Stimulated activated naive CD8-positive, alpha-beta T cell treated with anti-CD3 and anti-CD28 coated beads, Interleukin-15, Interleukin-2, amounts not matched to agents 100 U/mL and 50 U/mL, for 24 hours (primary cell): ENCODE measurements at places on chromosomes 4 and X.

DNA sequence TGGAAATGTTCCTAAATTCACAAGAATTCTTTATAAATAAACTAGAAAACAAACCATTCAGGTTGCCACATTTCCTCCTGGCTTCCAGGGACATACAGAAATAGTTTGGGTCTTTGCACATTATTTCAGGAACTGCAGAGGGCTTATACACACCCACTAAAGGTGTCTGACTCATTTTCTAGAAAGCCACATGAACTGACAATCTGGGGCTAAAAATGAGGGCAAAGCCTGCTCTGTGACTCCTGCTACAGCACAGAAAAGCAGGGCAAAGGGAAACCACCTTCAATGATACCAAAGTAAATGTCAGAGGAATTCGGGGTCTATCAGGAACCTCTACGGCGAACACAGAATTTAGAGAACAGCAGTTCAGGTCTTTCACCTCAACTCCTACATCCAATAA lies 112.2 kb upstream of the MAP3K15 start:
- DNase-seq, result peak; percentile 10

- peak; percentile 18 for DNase-seq
Measured at GRCh38 chrX:150365990-150366911, 3.1 kb downstream of the MAMLD1 start.

DNA sequence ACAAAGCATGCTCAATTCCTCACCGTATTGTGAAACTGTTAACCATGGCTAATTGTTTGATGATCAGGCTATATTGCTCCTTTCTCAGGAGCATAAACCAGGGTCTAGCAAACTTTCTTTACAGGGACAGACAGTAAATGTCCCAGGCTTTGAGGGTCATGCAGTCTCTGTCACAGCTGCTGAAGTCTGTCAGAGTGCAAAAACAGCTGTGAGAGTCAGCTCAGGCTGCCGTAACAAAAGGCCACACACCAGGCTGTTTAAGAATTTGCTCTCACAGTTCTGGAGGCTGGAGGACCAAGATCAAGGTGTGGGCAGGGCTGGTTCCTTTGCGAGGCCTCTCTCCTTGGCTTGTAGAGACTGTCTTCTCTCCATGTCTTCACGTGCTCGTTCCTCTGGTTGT lies 75.6 kb downstream of the GPR143 start:
- no peak for DNase-seq

GRCh38 chr4:130092187-130093015 lies 996.4 kb downstream of the C4orf33 start:
- no peak for DNase-seq

- DNase-seq, result no peak
Measured at GRCh38 chrX:42047886-42048285, 124.5 kb upstream of the CASK start.

DNA sequence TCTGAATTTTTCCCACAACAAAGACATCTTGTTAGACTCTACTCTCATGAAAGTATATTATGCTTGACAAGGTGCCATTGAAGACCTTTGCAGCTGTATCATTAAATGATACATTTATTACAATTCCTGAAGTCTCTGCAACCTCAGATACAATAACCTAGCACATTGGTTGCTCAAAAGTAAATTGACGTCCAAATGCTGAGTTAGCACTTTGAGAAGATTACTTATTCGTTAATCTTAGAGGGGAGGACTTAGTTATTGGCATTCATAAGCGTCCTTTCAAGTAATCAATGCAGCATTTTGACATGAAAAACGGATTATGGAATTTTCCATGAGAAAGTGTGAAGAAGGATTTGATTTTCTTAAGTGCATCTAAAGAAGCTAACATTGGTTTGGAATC lies 151.6 kb downstream of the ARSF start:
- no peak for DNase-seq

- DNase-seq, result no peak
Measured at GRCh38 chrX:24491741-24492140, 26.7 kb downstream of the PDK3 start.

- DNase-seq, result no peak
Measured at GRCh38 chr4:54392479-54392878, 163.4 kb downstream of the PDGFRA start.

GRCh38 chrX:82134378-82134777 lies 932.5 kb downstream of the SH3BGRL start:
- no peak for DNase-seq

DNA sequence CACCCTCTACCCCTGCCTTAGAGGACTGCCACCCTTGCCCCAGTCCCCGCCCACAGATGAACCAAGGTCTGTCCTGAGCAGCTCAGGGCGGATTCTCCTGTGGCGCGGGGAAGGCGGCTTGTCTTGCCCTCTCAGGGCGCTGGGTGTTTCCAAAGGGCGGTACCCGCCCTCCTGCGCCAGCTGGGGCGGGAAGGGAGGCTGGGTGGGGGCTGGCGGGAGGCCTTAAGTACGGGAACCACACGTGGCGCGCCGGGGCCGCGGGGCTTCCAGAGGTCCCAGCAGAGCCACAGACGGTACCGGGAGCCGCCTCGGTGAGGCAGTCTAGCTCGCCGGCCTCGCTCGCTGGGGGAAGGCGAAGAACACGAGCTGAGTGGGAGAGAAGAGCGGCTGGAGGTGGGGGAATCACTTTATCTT lies 361.1 kb downstream of the MID1IP1 start:
- DNase-seq, result peak; percentile 57

DNA sequence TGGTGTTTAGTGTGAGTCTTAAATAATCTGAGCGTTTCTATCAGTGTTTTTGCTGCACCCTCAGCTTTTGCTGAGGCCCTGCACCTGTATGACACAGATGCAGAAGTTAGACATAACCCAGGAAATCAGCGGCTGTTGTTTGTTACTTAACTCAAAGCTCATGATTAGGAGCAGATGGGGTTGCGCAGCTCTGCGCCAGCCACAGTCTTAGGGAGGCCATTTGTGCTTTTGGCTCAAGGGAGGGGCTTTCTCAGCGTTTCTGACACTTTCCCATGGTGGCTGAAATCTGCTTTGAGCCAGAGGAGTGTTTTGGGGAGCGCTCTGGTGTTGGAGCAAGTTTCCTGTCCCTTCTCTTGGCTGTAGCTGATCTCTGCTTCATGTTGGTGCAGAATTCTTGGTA lies 433.8 kb downstream of the NAF1 start:
- no peak for DNase-seq

- no peak for DNase-seq
Measured at GRCh38 chrX:123169247-123169901, 14.7 kb upstream of the GRIA3 start.

DNA sequence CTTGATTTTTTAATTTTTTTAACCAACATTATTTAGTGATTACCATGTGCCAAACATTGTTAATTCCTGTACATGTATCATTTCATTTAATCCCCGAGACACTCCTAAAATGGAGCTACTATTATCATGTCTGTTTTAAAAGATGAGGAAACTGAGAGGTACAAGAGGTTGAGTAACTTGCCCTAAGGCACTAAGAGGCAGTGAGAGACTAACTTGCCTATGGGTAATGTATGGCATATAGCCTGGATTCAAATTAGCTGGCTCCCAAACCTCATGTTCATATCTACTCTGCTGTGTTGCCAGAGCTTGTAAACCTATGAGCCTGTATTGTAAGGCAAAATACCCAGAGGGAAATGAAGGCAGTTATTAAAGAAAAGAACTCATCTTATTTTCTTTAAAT lies 443.6 kb downstream of the IL15 start:
- DNase-seq, result no peak

DNA sequence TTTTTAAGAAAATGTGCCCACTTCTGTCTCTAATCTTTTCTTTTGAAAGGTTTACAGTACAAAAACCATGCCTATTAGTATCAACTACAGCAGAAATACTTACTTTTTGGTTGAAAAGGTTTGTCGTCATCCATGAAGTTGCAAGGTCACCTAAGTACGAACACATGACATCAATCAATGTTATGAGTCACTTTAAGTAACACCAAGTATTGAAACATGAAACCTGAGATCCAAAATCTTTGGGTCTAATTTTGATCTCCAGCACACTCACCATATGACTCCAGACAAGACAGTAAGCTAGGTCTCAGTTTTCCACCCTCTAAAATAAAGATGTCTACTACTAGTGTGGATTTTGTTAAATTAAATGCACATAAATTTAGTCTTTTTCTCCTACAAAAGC lies 8.4 kb downstream of the ZNF280C start:
- DNase-seq, result no peak

GRCh38 chr4:15291122-15291521 lies 136.7 kb upstream of the C1QTNF7 start:
- DNase-seq, result no peak

DNA sequence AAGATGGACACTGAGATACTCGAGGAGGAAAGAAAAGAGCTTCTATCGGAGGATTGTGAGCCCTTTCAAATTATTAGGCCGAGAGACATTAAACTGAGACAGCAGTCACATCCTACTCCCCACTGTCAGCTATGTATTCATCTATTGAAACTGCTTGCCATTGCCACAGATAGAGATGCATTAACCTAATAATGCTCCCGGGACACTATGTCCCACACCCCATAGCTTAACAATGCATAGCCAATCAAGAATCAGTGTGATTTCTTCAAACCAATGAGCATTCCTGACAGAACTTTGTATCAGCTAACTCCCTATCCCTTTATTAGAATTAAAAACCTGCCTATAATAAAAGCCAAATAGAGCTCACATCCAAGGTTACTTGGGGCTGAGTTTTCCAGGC lies 118.1 kb upstream of the NEIL3 start:
- no peak for DNase-seq

DNA sequence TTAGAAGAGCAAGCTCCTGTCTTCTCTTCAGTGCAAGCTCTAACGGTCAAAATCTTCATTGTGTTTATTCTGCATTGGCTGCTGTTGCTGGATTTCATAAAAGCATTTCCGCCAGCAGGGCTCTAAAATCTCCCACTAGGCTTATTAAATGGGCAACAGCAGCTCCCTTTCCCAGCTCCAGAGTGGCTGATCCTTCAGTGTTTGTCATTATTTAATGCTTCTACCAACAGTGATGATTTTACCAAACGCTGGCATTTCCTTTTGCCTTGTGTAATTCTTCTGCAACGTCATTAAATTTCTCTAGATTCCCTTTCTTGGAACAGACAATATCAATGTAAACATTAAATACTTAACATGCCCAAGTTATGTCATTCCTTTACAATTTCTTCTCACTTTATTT lies 20.1 kb downstream of the SLC7A11 start:
- DNase-seq, result no peak

DNA sequence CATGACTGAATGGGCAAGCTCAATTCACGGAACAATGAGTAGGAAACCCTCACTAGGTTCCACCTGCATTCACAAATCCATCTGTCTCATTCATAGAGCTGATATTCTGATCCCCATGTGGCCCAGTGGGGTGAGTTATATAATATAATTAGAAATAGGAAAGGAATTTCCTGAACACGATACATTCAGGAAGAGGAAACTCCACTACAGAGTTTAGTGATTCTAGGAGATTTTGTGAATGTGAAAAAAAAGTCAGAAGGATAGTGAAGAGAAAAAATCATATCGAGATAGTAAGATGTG lies 471.2 kb downstream of the GASK1B start:
- DNase-seq, result no peak

GRCh38 chrX:124395145-124395880 lies 49.0 kb downstream of the SH2D1A start:
- no peak for DNase-seq

GRCh38 chr4:845233-845835 lies 19.4 kb upstream of the CPLX1 start:
- DNase-seq, result no peak

DNA sequence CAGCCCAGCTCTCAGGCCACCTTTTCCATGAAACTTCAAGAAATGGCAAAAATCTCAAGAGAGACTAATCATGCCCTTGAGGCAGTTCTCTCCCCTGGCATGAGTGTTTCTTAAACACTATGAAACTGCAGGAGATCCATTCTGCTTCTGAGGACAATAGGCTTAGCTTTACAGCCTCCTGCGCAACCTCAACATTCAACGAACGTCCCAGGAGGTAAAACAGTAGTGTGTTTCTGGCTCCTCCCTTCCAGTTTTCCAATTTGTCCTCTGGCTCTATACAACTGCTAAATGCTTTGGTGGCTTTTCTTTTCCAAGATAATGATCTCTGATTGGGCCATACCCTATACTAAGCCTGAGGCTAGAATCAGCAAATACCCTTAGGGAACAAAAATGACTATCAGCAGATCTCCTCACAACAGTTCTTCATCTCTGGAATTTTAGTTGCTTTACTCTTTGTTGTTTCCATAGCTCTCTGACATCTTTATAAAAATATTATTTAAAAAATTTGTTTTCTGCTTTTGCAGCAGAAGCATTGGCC lies 87.0 kb upstream of the FAT1 start:
- no peak for DNase-seq

- DNase-seq, result no peak
Measured at GRCh38 chr4:173990869-173991210, 292.6 kb downstream of the FBXO8 start.

- no peak for DNase-seq
Measured at GRCh38 chr4:137067735-137068134, 464.6 kb downstream of the PCDH18 start.

- DNase-seq, result no peak
Measured at GRCh38 chrX:154408659-154409221, 314 bp downstream of the DNASE1L1 start.

- no peak for DNase-seq
Measured at GRCh38 chr4:89306486-89307177, 968 bp downstream of the GPRIN3 start.

DNA sequence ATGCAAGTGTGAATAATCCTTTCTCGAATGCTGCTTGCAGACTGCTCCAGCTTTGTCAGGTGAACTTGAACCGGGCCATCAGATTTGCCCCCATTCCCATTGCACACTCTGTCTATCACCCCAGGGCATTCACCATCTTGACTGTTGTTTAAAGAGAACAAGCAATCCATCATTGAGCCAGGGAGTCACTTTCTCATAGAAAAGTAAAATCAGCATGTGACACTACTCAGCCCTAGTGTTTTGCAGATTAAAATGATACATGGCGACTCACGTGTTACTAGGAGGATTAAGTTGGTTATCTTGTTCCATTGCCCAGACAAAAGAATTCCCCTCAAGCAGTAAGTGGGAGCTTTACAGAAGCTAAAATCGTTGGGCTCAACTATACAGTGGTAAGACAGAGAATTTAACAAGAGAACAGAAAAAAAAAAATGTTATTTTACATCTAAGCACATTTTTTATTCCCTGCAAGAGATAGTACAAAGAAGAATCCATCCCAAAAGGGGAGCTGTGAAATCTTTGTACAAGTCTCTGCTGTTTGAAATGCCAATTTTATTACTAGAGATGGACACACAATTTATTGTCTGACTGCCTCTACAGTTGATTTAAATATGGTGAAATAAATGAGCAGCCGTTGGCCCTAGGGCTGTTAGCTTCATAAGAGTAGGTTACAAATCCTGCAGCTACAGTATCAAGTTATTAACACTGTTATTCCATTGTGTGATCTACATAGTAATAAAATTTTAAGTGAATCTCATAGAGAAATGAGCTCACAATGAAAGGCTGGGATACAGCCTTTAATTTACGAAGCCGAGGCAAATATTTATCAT lies 67.5 kb downstream of the NEUROG2 start:
- DNase-seq, result no peak

DNA sequence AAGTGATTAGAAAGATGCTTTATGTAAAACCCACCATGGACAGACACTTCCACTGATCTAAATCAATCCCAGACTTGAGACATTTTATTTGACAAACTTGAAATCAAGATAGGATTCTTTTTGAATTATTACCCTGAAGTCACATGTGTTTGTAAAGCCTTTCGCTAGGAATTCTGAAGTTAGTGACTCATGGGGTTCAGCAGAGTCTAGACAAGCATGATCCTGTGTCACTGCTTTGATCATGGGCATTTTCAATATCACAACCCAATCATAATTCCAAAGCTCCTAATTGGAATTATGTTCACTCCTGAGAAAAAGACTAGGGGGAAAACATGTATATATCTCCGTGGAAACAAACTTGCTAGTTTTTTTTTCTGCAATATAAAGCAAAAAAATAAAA lies 67.5 kb upstream of the BMP3 start:
- DNase-seq, result no peak
